ENCODE measurements at places on chromosomes 12 and 14. TPM values are rescaled to one million over a fixed set of nuclear protein-coding genes. Genes with fewer than 3 reads are reported as not detected.

Gene NUAK1
- 82.8 TPM for total RNA-seq

GRCh38 chr12:130179191-130179590 lies 16.9 kb downstream of the FZD10 start:
- DNase-seq, result no peak

DNA sequence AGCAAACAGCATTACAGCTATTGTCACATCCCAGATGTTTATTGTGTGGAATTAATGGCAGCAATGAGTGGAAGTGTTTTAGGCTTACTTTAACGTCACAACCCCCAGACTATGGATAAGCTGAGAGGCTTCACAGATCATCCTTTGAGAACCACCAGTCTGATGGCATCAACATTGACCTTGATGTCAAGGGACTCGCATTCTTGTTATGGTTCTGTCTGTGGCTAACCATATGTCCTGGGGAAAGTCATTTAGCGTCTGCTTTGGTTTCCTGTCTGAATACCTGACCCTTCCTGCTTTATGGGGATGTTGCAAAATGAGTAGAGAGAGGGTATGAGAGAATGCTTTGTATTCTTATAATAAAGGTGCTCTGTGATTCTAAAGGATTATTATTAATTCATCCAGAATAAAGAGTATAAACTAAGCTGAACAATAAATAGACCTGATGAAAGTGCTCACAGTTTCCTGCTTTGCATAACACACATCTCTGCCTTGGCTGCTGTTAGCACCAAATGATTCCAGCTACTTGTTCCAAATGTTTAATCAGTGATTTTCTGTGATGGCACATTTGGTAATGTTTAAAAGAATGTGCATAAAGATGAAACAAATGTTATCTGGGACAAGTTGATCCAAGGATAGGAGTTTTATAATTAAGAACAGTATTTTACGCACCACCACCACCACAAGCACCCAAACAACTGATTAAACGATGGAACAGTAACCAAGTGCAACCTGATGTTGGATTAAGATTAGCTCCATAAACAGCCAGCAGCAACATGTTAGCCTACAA lies 116.9 kb upstream of the LRIG3 start:
- DNase-seq, result peak; percentile 94

DNA sequence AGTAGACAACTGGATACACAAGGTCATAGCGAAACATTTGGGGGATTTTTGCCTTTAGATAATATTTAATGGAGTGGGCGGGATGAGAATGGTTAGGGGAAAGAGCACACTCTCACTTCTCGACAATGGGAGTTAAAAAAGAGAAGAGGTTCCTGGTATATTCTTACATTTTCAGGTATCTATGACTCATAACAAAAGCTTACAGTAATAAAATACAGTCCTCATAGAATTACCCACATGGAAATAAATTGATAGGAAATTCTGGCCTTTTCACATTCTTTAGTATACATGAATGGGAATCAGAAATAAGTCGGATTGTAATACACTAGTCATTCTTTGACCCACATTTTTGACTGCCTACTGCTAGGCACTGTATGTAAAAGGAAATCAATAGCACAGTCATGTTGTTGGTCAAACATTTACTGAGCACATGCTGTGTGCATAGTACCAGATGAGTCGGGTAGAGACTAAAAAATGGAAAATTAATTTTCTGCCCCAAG lies 8.2 kb upstream of the CRADD start:
- no peak for DNase-seq

- no peak for DNase-seq
Measured at GRCh38 chr12:80938397-80938796, 663 bp upstream of the LIN7A start.

Data from fibroblast of villous mesenchyme (primary cell).